Activated T-helper 17 cell treated with anti-CD3 and anti-CD28 coated beads, Interleukin-2, amount 50 U/mL, for 72 hours (primary cell): ENCODE measurements at places on chromosomes 5 and 9. TPM values are rescaled to one million over a fixed set of nuclear protein-coding genes. Genes with fewer than 3 reads are reported as not detected.

- ATAC-seq: no peak
These were observed 147.2 kb downstream of the C9orf50 start for GRCh38 chr9:129473523-129474244.

DNA sequence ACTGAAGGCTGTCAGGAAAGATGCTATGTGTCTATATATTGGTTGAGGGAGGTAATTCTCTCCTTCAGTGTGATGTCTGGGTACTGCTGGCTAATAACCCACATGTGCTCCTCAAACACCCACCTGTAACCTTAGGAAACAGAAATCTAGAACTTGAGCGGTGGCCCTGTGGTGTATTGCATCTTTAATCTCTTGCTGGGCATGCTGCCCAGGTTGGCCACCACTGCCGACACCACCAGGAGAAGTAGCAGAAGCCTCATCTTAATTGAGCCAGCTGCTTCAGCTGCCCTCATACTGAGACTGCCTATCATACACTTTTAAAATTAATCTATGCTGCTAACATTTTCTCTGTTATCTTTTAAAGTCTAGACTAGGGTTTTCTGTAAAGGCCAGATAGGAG, 103.5 kb upstream of the C5orf63 start:
- no peak for ATAC-seq

DNA sequence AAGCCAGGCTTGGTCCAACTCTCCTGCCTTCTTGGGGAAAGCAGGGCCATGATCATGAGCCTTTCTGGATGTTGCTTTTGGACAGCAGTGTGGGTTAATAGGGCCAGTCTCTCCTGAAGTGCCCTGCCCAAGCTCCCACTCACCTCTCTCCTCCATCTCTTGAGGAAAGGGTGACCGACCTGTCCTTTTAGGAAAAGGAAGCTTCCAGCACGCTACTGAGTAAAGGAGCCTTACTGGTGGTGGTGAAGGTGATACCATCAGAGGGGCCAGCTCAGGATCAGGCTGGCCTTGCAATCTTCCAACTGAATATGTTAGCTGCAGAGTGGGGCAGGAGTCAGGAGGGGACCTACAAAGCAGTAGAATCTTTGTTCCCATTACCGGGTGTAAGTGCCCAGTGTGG, 2.2 kb upstream of the RGS3 start:
- ATAC-seq: no peak

SPOCK1 gene
- total RNA-seq: not detected

LHX3 gene
- total RNA-seq: 0.16 TPM

DNA sequence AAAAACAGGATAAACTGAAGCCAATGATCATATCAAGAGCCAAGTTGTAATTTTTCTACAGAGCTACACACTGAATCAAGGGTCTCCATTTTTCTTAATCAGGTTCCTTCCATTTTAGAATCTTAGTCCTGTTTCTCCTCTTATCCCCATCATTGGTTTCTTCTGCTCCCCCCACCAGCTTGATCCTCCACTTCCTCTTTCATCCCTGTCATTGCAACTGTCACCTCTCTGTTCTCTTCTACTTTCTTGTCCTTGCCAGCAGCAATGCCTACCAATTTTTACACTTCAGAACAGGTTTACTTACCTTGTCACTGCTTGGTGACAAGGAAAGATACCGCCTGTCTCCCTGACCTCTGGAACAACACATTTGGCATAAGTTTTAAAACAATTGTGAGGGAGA, 97.3 kb downstream of the CFAP90 start:
- ATAC-seq: no peak

DNA sequence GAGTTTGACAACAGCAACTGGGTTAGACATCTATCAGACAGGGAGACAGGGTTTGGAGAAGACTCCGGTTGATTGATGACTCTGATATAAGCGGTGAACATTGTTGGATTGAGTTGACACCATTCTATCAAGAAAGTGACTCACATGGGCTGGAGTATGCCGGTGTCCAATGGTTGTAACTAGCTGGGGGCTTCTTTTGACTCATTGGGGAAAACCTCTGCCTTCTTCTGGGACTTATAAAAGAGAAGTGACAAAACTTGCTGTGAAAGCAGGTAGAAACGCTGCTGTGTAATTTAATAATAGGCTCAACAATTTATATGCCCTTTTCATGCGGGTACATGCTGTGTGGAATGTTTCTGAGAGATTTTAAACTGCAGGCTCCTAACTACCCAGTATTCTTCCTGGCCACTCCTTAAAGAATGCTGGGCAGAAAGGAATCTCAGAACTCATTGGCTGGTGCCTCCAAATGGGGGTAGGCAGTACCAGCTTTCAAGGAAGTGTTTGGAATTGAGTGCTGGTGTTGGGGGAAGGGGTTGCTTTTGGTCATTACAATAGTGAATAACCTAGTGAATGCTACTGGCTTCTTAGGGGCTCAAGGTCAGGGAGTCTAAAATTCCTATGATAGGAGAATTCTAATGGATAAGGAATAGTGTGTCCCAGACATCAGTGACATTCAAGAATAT, 43.9 kb downstream of the FYB1 start:
- peak; percentile 80 for ATAC-seq

- ATAC-seq: no peak
These were observed 480.8 kb downstream of the GADD45G start for GRCh38 chr9:90085633-90086032.

DNA sequence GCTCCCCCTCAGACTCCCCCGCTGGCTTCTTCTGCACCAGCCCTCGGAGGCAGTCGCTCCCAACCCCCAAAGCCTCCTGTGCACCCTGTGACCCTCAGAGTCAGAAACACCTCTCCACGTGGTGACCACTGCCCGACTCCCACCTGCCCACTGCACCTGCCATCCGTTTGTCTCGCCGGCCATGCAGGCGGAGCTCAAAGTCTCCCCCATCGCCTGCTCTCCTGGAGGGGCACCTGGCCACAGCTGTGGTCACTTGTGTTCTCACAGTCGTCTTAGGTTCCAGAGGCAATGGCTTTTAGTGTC, 38.2 kb downstream of the MRPL36 start:
- no peak for ATAC-seq

GRCh38 chr9:122453677-122454135, 24.0 kb downstream of the OR1J1 start:
- ATAC-seq: no peak

SLC34A3 gene
- not detected for total RNA-seq

GPR150 gene
- 0.35 TPM for total RNA-seq

PCDHA4 gene
- total RNA-seq: not detected

DNA sequence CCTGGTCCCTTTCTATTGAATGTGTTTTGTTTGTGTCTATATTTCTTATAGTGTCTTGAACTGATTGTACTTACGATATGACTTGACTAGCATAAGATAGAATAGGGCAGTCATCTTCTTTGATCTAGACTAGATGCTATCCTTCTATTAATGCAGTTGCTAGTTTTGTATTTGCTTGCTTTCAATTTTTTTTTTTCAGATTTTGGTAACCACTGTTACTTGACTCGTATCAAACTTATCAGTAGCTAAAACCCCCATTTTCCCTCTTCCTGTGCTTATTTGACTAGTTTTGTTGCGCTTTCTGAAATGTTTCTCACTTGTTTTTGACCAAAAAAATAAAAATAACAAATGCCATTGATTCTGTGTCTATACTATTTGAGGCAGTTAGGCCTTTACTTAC, 69.0 kb upstream of the CDKN2B start:
- no peak for ATAC-seq

WWC1 gene
- total RNA-seq: 1.9 TPM

DNA sequence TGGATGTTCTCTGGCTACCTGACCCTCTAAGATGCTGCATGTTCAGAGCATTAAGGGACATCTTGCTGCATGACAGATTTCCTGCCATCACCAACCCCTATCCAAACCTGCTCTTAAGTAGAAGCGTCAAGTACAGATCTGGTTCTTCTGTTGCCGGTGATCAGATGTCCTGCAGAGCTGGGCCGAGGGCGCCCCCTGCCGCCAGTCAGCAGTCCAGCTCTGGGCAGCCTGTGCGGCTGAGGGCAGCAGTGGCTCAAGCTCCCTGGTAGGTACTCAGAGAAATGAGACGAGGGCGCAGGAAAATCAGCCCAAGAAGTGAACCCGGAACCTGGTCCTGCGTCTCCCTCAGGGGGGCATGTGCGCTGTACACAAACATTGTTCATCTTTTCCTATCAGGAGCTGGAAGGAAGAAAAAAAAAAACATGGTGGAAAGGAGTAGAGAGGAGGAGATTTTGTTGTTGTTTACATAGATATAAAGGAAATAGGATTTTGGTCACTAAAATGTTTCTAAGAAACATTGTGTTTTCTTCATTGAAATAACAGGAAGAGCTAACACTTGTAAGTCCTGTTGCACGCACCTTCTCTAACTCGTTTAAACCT, 95.8 kb downstream of the CFAP90 start:
- ATAC-seq: peak; percentile 68

GRCh38 chr5:142080248-142080647, 28.3 kb upstream of the NDFIP1 start:
- no peak for ATAC-seq

- no peak for ATAC-seq
These were observed 98.2 kb downstream of the FOCAD start for GRCh38 chr9:20782289-20782688.

CCDC152 gene
- 2.7 TPM for total RNA-seq

- ATAC-seq: peak; percentile 81
These were observed 269.4 kb upstream of the PTGER4 start for GRCh38 chr5:40410231-40410861.

DNA sequence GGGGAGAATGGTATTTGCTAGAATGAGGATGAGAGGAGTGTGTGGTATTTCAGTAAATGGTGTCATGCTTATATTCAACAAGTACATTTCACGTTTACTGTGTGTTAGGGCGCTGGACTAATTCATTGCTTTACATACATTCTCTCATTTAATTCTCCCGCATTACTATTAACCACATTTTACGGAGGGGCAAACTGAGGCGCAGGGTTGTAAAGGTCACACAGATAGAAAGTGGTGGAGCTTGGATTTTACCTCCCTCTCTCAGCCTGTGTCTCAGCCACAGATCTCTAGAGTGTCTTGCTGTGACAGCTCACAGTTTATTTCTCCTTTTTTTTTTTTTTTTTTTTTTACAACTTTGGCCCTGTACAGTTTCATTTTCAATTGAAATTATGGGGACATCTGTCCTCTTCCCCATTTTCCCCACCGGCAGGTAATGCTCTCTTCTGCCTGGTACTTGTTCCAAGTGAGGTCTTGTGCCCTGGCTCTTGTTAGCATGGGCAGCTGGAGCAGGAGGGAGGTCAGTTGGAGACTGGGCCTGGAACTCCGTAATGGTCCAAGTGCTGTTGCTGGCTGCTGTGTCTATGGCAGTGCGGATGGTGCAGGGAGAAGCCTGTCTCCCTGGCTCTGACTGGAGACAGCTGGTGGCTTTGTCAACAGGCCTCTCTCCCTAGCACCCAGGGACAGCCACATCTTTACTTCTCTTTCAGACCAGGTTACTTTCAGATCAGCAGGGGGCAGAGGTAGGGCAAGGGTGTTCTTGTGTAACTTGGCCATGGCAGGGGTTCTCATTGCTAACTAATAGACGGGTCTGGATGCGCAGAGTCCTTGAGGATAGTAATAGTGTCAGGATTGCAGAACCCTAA, 20.5 kb upstream of the NDST1 start:
- no peak for ATAC-seq

SPINK13 gene
- total RNA-seq: not detected

- ATAC-seq: no peak
These were observed 4.7 kb downstream of the BTNL9 start for GRCh38 chr5:181044662-181045305.

GRCh38 chr5:124157320-124157719, 589.1 kb downstream of the ZNF608 start:
- ATAC-seq: no peak

CERCAM gene
- total RNA-seq: 0.56 TPM

- ATAC-seq: peak; percentile 51
These were observed 5.7 kb upstream of the ADRB2 start for GRCh38 chr5:148820461-148821395.

SAXO1 gene
- 0.37 TPM for total RNA-seq

DNA sequence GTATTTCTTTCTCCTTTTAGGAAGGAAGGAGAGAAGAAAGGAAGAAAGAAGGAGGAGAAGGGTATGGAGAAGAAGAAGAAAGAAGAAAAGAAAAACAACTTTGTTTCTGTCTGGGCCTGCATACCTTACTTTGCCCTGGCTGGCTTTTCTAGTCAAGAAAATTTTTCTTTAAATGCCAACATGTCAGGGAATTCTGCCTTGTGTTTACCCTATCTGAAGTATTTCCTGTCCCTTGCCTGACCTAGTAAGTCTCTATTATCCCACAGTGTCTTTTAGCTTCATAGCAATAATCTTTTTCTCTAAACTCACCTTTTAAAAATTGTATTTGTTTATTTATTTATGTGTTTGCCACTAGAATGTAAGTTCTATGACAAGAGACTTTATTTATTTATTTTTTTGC, 1864.1 kb downstream of the EFNA5 start:
- no peak for ATAC-seq

- no peak for ATAC-seq
These were observed 87.3 kb downstream of the CFAP90 start for GRCh38 chr5:7763621-7764072.

- peak; percentile 24 for ATAC-seq
These were observed 7.9 kb downstream of the CMYA5 start for GRCh38 chr5:79697222-79698170.

- ATAC-seq: no peak
These were observed 14.6 kb upstream of the ANGPTL2 start for GRCh38 chr9:127136880-127137639.

DNA sequence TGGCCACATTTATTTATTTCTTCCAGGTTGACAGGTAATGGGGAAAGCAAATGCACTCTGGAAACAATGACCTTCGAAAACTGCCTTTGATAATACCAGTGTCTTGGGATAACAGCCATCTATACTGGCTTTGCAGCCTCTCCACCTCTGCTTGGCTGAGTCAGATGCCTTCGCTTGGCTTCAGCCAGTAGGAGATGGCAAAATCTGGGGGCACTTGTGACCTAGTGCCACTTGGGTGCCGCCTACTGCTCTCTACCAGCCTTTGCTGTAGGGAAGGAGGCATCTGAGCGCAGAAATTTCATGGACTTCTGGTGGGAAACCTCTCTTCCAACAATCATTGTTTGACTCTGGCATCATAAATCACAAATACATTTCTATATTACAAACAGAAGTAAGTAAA, 21.8 kb downstream of the FYB1 start:
- ATAC-seq: peak; percentile 61

GFI1B gene
- total RNA-seq: not detected

PCDHGA9 gene
- total RNA-seq: not detected

DNA sequence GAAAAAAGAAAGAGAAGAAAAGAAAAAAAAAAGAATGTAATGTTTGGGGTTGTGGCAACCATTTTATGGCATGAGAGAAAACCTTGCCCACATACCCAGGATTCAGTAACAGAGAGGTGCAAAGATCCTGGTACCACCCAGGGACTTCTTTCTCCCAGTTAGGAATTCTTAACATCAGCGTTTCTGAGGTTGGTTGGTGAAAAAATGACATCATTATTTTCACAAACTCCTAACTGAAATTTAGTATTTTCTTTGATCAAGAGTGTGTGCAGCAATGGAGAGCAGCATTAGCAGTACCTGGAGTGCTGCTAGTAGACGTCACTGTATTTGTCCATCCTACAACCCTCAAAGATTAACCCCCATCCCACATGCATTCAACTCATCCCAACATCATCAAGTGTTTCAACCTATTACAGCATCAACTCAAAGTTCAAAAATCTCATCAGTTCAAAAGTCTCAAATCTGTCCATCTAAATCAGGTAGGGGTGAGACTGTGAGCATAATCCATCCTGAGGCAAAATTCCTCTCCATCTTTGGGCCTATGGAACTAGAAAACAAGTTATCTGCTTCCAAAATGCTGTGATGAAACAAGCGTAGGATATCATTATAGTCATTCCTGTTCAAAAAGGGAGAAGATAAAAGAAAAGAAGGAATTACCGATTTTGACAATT, 60.1 kb upstream of the MSX2 start:
- ATAC-seq: no peak

GRCh38 chr5:94066437-94067207, 325.2 kb upstream of the POU5F2 start:
- no peak for ATAC-seq
